ENCODE measurements at places on chromosomes 1 and 21.

DNA sequence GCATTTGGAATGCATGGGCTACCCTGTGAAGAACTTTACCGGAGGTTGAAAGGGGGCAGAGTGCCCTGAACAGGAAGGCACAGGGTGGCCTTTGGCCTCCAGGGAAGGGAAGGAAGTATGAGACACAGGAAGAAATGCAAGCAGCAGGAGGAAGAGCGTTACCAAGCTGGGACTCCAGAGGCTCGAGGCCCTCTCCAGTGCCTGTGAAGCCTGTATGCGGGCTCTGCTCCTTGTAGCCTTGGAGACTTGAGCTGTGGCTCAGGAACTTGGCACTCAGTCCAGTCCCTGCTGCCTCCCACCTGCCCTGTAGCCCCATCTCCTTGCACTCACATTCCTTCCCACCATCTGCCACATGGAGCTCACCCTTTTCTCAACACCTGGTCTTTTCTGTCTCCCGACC is 33.5 kb upstream of the RNF19B start:
- peak; percentile 57 for DNase-seq

DNA sequence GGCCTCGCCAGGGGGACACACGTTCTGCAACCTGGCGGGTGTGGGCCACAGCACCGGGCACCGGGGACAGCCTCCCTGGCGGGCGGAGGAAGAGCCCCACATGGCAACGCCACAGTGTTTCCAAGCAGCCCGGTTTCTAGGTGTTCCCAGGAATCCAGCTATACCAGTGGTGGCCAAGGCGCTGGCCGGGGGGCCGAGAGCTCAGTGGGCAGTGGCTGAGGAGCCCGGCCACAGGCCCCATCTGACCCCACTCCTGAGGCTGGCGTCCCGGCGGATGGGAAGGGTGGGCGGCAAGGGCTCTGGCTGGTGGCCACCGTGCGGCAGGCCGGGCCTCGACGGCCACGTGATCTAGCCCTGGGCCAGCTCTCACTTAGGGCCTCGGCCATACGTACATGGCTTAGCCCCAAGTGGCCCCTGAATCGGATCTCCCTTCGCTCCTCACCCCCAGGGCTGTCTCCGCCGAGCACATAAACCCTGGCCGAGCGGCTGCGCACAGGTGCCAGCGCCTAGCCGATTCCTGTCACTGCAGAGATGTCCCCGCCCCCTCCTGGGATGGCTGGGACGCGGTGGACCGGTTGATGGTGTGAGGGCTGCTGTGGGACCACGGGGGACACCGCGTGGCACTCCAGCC is 68.7 kb downstream of the MORN1 start:
- no peak for DNase-seq

GRCh38 chr1:179794669-179795068 is 51.6 kb downstream of the FAM163A start:
- peak; percentile 30 for DNase-seq

DNA sequence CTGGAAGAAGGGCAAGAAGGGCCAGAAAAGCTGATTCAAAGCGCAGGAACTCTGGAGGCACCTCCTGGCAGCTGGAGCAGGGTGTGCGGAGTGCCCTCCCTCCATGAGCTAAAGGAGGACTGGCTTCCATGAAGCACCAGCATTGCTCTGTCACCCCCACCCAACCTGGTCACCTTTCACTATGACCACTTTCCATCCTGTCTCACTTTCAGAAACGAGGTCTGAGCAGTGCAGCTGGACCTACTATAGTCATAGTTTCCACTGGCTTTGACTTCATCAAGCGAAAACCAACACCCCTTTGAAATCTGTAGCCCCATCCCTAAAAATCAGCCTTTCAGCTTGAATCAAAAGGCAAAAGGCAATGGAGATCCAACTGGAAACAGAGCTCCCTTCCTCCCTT is 84.8 kb upstream of the CACNA1E start:
- DNase-seq, result no peak
